ENCODE measurements at places on chromosomes 2 and 18.

GRCh38 chr2:151673016-151673415, 61.3 kb downstream of the NEB start:
- no peak for DNase-seq

GRCh38 chr2:3038636-3039035, 339.0 kb downstream of the EIPR1 start:
- DNase-seq: no peak

DNA sequence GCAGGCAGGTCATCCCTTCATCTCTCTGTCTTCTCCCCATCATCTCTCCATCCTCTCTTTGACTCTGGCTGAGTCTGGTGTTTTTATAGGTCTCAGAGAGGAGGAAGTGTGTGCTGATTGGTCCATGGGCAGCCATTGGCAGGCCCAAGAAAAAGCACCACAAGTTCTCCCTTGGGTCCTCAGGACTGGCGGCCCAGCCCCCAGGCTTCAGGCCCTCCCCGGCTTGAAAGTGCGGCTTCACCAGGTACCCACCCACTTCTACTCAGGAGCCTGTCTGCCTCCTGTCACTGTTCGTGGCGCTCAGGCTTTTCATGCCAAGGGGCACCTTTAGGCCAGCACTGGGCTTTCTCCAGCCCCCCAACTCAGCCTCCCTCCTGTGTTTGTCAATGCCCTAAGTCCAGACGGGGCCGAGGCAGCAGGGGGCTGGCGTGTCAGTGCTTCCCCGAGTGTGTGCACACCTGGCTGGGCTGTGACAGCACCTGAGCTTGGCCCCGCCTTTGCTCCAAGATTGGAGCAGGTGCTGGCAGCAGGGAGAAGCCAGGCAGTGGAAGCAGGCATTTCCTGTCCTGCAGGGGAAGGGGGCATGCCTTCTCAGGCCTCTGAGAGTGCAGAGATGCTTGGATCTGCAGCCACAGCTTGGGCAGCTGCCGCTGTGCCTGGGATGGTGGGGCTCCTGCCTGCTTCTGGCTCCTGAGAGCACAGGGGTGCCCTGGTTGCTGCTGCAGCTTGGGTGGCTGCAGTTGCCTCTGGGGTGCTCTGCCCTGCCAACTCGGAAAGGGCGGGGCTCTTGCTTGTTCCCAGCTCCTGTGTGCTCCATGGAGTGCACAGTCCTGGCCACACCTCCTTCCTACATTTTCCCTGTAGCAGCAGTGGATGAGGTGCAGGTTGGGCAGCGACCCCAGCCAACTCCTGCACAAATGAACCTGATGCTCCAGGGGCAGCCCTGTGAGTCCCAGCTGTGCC, 34.1 kb downstream of the FBXO48 start:
- no peak for DNase-seq

GRCh38 chr2:3491716-3492474, 27.4 kb downstream of the ADI1 start:
- no peak for DNase-seq

- DNase-seq: no peak
These were observed 564.3 kb downstream of the CMPK2 start for GRCh38 chr2:6301426-6301825.

GRCh38 chr2:178420463-178420999, 30.4 kb downstream of the PRKRA start:
- DNase-seq: no peak

DNA sequence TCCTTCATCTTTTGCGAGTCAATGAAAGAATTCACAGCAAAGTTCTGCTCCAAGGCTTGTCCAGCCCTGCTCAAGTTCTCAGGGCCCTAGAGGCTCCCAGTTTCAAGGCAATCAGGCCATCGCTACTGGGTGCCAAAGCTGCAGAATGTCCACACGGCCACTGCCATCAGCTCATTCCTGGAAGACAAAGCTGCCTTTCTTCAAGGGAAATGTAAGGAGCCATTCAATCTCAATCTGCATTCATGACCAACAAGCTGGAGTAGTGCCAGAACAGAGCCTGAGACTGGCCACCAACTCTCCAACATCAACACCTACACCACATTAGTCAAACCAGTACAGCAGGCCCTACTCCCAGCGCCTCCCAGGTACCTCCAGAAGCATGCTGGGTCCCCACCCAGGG, 202.2 kb downstream of the TCF4 start:
- DNase-seq: no peak

GRCh38 chr2:207230261-207231105, 64.7 kb upstream of the KLF7 start:
- DNase-seq: no peak

- DNase-seq: no peak
These were observed 15.1 kb downstream of the DDX1 start for GRCh38 chr2:15606481-15607441.

GRCh38 chr18:56298935-56299334, 339.5 kb downstream of the TXNL1 start:
- no peak for DNase-seq

GRCh38 chr2:1054399-1054798, 103.8 kb downstream of the SNTG2 start:
- DNase-seq: no peak

- DNase-seq: peak; percentile 80
These were observed 207.5 kb downstream of the SPP2 start for GRCh38 chr2:234257859-234258561.

- no peak for DNase-seq
These were observed 4.5 kb downstream of the INPP5D start for GRCh38 chr2:233064530-233065199.

DNA sequence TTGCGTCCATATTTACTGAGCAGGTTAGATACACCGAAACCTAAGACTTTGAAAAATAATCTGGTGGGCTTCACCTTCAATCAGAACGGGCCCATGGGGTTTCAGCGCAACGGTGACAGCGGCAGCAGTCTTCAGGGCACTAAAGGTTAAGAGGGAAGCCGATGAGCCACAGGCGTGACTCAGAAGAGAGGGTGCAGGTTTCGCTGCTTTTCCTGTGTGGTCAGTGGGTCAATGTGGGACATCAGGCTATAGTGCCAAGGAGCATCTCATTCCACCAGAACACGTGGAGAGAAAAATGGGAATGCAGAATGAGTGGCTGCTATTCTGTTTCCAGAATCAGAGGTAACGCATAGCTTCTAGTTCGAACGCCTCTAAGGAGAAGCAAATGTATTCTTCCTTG, 8.9 kb downstream of the PTGR3 start:
- DNase-seq: no peak

DNA sequence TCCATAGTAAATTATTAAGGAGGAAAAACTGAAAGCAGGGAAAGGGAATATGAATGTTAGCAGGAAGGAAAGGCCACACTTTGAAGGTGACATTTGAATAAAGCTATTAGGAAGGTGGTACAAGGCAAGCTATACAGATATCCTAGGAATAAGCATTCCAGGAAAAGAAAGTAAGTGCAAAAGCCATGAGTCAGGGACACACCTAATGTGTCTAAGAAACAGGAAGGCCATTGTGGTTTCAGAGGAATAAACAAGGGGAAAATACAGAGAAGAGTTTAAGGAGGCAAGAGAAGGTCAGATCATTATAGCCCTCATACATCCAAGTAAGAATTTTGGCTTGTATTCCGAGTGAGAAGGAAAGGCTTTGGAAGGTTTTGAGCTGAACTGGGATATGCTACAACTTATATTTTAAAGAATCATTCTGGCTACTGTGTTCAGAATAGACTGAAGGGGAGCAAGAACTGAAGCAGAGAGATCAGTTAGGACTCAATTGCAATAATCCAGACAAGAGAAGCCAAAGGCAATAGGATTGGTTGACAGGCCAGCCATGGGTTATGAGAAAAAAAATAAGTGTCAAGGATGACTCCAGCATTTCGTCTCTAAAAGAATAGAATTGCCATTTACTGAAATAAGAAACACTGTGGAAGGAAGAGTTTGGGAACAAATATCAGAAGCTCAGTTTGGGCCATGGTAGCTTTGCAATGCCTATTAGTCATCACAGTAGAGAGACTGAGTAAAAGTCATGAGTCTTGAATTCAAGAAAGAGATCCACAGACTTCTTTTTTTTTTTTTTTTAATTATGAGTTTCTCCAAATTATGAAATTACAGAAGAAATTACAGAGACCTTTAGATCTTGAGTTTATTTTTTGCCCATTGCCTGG, 11.3 kb downstream of the RAD51AP2 start:
- DNase-seq: no peak

DNA sequence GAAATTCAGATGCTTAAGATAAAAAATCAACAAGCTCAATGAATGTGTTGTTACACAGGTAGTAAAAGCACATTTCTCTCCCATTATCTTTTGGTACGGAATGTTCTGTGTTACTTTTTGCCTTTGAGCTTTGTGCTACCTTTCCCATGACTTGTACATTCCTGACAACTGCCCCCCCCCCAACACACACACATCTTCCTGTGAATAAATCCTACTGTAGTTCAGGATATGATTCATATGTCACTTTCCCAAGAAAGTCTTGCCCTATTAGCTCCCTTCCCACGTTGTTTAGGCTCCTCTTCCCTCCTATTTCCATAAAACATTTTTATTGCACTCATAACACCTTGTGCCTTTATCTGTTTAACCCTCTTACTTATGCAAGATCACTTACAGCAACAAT, 442.6 kb upstream of the LRATD1 start:
- no peak for DNase-seq

DNA sequence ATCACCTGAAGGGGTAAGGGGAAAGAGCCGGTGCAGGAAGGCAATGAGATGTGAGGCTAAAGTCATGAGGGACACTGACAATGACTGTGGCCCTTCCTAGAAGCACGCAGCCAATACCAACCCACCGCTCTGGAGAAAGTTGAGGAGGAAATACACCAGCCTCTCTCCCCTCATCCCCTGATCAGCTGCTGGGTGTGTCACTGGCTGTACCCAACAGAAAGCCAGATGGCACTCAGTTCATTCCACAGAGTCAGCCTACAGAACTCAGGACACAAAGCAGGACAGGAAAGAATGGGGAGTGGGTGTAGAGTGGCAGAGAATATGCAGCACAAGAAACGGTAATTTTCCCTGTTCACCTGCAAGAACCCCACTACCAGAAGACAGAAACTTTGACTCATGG, 29.7 kb downstream of the CCBE1 start:
- no peak for DNase-seq

DNA sequence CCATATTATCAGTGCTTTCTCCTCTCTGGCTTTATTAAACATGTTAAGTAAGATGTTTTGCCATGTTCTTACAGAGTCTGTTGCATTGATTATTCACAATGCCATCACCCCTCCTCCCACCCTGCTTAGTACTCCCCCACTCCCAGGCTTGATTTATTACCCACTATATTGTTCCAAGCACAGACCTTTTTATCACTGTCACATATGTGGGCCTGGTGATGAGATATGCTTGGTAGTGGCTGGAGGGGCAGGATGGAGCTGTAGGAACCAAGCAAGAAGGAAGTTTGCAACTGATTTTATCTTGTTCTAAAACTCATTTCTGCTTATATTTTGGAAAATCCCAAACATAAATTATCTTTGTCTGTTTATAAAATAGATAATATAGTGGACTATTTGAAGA, 748.2 kb upstream of the CELF4 start:
- DNase-seq: no peak

DNA sequence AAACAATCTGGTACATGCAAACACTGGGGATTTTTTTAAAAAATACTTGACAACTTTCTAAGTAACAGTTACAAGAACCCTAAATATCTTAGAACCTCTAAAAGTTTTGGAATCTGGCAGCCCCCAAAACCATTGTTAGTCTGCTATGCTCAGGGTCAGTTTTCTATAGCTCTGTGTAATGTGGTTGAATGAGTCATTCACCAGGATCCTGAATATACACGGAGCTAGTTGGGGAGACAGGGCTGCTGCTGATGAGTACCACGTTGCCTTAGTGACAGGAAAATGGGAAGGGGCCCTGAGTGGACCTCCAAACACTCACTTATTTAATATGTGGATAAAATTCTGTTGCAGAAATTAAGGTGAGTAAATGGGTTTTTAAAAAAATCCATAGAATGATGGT, 36.9 kb upstream of the TANC1 start:
- DNase-seq: no peak

GRCh38 chr2:43149482-43150107, 76.8 kb downstream of the ZFP36L2 start:
- peak; percentile 40 for DNase-seq

DNA sequence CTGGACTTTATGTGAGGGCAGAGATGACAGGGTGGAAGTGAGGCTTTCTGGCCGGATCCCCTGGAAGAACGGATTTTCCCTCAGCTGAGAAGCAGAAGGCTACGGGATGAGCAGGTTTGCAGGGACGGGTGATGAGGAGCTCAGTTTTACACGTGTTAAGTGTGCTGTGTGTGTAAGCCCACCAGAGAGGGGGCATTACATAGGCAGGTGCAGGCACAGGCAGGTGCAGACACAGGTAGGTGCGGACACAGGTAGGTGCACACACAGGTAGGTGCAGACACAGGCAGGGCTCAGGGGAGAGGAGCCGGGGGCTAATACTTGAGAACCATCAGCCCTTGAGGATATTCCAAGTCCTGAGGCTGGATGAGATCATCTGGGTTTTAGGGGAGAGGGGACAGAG, 107.7 kb downstream of the COPS8 start:
- DNase-seq: no peak

- DNase-seq: no peak
These were observed 5.6 kb downstream of the SLC66A3 start for GRCh38 chr2:11160731-11161455.

GRCh38 chr18:44798433-44799048, 117.9 kb downstream of the SETBP1 start:
- no peak for DNase-seq

DNA sequence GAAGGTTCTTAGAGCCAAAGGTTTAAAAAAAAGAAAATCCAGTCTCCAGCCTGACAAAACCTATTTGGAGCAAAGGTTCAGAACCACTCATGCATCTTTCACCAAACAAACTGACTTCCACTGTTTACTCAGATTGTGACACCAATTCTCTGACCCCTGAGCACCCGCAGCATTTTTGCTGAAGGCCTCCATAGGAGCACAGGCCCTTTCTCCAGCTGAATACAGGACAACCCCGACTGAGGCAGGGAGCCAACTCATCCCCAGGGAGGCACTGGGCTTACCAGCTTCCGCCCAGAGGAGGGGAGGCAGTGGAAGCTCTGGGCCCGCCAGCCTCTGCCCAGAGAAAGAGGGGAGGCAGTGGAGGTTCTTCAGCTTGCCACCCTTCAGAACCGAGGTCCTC, 51.0 kb upstream of the CNGA3 start:
- no peak for DNase-seq

GRCh38 chr2:98908931-98909316, 27.1 kb downstream of the CRACDL start:
- DNase-seq: no peak

- no peak for DNase-seq
These were observed 587 bp downstream of the SUMO1 start for GRCh38 chr2:202237787-202238233.

GRCh38 chr2:200408428-200409316, 101.2 kb downstream of the KCTD18 start:
- DNase-seq: no peak

GRCh38 chr2:181258720-181259119, 198.5 kb upstream of the ITGA4 start:
- DNase-seq: no peak

GRCh38 chr2:222283634-222284033, 15.2 kb downstream of the PAX3 start:
- DNase-seq: no peak

- no peak for DNase-seq
These were observed 24.2 kb upstream of the FHOD3 start for GRCh38 chr18:36273347-36273746.

- DNase-seq: peak; percentile 56
These were observed 76.9 kb downstream of the WDSUB1 start for GRCh38 chr2:159209341-159210306.

- no peak for DNase-seq
These were observed 104.7 kb downstream of the MYCN start for GRCh38 chr2:16044946-16045456.

All from DND-41 (cell line).